Prostate gland (tissue), 2 donors: ENCODE measurements at places on chromosomes 3 and 15.

GRCh38 chr15:66957431-66957720, 108.0 kb upstream of the SMAD3 start:
- no peak for DNase-seq

- no peak for DNase-seq
These were observed 16.3 kb downstream of the SLC6A20 start for GRCh38 chr3:45779746-45780735.

DNA sequence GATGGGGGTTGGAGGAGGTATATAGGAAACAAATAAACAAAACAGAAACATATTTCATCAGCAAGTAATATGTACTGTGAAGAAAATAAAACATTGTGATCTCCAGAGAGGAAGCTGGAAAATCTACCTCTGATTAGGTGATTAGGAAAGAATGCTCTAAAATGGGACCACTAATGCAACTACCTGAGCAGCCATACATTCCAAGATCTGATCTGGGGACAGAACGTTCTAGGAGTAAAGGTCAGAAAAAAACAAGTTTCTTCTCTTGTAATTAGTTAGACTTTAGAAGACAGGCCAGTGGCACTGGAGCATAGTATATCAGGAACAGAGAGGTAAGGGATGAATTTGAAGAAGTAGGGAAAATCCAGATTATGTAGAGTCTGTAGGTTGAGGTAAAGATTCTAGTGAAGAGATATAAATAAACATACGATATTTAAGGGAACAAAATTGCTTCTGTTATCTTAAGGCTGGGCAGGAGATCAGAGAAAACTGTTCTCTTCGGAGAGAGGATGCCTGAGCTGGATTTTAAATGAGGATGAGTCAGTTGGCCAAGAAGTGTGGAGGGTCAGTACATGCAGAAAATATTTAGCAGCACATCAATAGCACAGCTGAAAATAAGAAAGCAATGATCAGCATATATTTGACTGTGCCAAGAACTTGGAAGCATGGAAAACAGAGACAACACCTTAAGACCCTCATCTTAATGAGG, 429.5 kb downstream of the NLGN1 start:
- DNase-seq = no peak

DNA sequence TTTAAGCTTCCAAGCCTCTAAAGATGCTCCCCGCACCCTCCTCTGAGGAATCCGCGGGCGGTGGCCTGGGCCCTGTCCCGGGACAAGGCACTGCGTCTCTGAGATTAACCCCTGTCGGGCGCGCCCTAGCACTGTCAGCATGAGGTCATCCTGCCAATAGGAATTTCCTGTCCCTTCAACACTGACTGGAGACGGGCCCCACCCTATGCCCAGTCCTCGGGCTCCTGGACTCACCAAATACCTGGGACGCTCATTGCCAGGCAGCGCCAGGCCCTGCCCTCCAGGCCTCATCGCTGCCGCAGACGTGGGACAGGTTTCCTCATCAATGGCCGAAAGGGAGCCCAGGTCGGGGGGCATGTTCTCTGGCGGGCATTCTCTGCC, 67.6 kb upstream of the SH3GL3 start:
- DNase-seq = no peak

- no peak for DNase-seq
These were observed 122.6 kb upstream of the EPHA3 start for GRCh38 chr3:88984832-88985231.

DNA sequence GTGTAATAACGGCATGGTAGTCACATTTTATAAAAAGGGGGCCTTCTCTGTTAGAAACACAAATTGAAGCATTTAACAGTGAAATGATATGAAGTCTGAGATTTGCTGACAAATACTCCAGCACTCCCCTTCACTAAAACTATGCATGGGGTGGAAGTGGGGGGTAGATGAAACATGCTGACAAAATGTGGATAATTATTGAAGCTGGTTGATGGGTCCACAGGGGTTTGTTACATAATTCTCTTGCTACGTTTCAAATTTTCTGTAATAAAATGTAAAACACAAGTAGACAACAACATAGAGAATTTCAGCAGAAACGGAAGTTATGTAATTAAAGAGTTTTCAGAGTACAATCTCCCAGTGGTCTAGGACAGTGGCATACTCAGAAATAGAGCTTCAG, 37.0 kb downstream of the MCF2L2 start:
- no peak for DNase-seq

DNA sequence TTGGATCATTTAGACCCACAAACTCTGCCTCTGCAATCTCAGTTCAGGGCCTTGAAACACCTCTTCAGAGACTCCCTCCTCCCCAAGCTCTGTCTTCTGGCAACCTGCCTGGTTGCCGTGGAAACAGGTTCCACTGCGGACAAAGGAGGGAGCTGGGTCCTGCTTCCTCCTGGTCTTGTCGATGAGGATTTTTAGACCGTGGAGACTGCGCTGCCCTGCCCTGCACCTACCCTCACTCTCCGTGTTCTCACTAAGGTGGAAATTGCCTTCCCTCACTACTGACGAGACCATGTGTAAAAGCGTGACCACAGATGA, at the start of gene RTP1:
TSS of gene RTP1 (plus strand) at position 152 of the 315 bp plus-strand sequence. CDS start at position 182, 30 bp downstream.
- DNase-seq = no peak

- DNase-seq = no peak
These were observed 35.1 kb upstream of the P3H2 start for GRCh38 chr3:190155752-190156151.
